ENCODE measurements at places on chromosomes 2 and 18.

- peak; percentile 17 for DNase-seq
These were observed 13.7 kb downstream of the HES6 start for GRCh38 chr2:238225911-238226697.

DNA sequence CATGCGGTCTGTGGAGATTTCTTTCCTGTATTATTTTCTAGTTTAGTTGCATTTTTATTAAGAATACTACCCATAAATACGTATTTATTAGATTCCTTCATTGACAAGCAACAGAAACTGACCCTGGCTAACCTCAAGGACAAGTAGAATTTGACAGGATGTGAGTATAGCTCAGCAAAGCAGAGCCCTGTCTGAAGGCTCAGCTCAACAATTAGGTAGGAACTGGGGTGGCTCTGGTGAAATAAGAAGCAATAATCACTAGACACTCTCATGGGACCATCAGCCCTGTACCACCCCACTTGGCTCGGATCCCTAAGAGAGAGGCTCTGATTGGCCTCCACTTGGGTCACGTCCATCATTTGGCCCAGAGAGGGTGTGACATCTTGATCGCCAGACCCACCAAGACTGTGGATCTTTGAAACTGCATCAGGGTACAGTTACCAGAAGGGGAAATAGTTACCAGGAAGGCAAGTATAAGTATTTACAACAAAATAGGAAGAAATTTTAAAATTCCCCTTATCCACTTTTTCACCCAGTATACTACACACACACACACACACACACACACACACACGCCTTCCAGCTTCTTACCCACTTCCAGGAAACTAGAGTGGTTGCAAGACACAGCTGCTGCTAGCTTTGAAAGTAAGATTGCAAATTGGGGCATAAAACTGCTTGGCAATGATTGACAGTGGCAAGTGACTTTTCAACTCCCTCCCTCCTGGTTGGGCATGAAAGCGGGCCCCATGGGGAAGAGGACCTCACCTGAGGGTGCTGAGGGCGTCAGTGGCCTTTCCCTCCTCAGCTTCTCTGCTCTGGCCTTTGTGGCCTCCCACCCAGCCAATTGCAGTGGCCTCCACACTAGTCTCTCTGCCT, 41.8 kb downstream of the KCTD18 start:
- no peak for DNase-seq

- DNase-seq: no peak
These were observed 11.6 kb downstream of the CNGA3 start for GRCh38 chr2:98357849-98358248.

DNA sequence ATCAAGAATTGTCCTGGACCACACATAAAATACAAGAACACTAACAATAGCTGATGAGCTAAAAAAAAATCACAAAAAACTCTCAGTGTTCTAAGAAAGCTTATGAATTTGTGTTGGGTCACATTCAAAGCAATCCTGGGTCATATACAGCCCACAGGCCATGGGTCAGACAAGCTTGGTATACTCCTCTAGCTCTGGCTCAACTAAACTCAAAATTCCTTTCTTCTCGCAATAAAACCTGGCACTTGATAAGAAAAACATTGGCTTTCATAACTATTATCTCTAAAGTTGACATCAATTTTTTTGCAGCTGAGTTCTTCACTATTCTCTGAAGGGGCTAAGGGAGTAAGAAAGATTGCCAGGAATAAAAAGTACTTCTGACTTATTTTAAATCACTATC, 38.3 kb downstream of the FBXO48 start:
- no peak for DNase-seq

GRCh38 chr18:13298262-13298661, 79.7 kb downstream of the LDLRAD4 start:
- DNase-seq: no peak

All from fibroblast of mammary gland (primary cell).